ENCODE measurements at places on chromosomes 5 and 9.

DNA sequence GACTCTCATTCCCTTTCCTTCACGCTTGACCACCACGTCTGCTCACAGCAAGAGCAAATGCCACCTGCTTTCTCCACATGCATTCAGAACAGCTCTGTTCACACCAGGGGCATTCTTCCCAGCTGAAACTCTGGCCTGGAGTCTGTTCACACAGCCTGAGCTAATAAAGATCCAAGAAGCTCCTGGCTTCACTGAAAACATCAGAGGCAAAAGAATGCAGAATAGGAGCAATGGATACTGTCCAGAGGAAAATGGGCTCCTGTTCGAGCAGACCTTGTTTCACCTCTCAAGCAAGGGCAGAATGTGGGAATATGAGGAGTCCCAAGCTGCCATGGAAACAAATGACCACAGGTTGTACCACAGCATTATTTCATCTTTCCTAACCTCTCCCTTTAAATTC lies 402.7 kb upstream of the TNC start:
- no peak for DNase-seq

GRCh38 chr9:135677641-135678168 lies 14.6 kb downstream of the LCN9 start:
- DNase-seq = no peak

- DNase-seq = no peak
Observed at GRCh38 chr5:157109744-157110143, 900 bp upstream of the HAVCR2 start.

DNA sequence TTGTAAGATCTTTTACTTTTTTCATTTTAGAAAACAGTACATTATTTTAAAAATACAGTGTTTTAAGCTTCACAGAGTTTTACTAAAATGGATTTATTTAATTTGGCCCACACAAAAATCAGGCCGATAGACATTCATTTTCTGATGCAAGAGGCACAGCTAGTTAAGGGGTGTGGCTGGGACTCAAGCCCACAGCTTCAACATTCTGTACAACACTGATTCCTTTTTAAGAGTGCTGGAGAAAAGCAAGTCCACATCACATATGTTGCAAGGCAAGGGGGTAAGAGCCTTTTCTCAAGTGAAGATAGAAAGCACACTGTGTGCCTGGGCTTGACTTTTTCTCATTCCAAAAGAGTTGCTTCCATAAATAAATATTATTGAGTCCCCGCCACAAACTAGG lies 195.9 kb downstream of the RFK start:
- DNase-seq = no peak

DNA sequence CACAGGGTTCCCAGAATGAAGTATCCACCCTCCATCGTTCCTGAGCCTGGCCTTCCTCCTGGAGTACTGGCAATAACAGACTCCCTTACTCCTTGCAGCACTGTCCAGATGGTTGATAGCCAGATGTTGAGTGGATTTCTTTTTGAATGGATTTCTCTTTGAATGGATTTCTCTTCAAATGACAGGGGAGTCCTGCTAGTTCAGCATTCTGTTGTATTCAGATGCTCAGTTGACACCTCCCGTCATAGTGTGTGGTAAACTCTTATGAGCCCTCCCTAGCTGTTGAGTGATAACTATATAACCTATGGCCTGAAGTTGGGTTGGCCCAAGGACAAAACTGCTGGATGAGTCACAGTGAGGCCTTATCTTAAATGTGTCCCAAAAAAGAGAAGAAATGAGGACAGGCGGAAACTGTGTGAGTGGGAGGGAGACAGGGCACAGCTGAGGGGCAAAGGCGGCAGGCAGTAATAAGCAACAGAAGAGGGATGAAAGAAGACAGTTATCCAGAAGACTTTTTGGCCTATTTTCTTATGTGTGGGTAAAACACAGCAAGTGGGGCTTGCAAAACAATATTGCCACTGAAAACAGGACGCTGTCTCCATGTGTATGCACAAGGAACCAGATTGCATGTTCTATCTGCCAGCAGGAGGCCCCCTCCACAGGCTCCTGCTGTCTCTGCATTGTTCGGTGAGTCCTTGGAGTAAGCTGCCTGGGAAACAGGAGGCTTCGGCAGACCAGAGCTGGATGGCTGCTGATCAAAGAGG lies 209.5 kb upstream of the S1PR3 start:
- no peak for DNase-seq

DNA sequence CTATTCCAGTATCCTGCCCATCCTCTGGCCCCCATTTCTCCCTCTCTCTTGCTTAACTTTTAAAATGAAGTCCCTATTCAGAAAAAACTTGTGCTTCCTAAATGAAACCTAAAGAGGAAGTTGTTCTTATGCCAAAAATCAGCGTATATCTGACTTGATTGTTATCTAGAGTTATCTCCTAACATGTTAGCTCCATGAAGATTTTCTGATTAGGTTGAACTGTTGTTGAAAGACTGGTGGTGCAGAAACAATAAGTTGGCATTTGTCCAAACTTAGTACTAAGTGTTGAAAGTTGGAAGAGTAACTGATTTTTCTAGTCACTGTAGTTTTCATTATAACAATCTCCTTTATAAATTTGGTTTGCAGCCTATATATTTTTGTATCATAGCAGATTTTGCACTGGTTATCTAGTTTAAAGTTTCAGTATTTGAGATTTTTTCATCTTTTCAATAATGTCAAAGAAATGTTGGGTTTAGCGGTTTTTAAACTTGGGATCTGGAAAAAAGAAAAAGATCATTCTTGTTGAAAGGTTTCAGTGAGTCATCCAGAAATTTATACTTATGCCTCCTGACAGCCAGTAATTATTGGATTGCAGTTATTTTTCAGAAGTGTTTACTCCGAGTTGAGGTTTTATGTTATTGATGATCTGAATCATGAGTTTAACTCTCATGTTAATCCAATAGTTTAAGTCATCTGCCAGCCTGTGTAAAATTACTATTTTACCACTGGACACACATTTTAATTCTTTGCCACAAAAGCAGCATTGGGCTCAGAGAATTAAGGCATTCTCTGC lies 60.6 kb downstream of the PAM start:
- DNase-seq = no peak

GRCh38 chr5:110512266-110512665 lies 214.2 kb downstream of the TMEM232 start:
- no peak for DNase-seq

DNA sequence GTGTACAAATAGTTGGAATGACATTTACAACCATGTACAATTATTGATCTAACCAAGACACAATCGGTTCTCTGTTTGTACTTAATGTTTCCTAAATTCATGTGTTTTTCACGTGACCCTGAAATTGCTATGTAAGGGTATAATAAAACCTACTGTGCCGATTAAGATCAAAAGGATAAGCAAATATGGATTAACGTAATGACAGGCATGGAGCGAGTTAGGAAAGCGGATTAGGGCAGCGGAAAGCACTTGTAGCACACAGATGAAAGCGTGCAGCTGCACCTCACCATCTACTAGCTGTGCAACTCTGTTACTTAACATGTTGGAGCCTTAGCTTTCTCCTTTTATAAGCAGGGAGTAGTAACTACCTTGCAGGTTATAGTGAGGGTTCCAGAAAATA lies 38.3 kb upstream of the ZFYVE16 start:
- DNase-seq = no peak

GRCh38 chr5:53250201-53250550 lies 140.6 kb upstream of the MOCS2 start:
- no peak for DNase-seq

GRCh38 chr5:9865574-9865973 lies 235.4 kb upstream of the TAS2R1 start:
- DNase-seq = no peak

DNA sequence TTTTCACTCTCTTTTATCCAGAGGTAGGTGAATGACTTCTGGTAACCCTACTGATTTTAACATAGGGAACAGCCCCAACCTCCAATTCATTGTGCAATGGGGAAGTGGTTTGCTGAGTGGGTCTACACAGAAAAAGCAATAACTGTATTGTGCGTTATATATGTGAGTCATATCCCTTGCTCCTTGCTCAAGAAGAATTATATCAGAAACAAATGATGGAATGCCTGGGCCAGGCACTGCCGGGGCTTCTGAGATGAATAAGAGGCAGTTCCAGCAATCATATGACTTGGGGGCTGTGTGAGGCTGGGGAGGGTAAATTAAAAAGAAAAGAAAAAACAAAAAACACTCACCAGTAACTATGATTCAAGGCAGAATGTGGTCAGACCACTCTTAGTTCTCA lies 79.2 kb upstream of the ABCA1 start:
- peak; percentile 89 for DNase-seq
